KG1 (cell line): ENCODE measurements at places on chromosomes 2 and 18.

DNA sequence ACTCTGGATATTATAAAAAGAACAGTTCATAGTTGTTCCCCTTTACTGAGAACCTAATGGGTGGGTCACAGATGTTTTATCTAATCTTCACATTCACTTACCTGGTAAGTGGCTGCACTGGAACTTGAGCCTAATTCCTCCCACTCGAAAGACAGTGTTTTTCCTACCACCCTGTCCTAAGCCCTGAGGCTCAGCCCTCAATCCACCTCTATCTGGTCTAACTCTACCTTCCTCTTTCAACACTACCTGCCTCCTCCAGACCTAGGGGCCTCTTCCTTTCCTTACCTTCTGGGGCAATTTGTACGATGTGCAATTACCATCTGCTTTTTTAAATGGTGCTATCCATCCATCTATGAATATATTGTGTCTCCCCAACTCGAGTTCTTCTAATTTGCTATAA is 9.7 kb upstream of the KIF3C start:
- DNase-seq, result no peak

GRCh38 chr18:63834471-63835113 is 52.9 kb upstream of the SERPINB2 start:
- DNase-seq, result no peak

GRCh38 chr2:196533772-196534397 is 105.6 kb upstream of the CCDC150 start:
- no peak for DNase-seq

DNA sequence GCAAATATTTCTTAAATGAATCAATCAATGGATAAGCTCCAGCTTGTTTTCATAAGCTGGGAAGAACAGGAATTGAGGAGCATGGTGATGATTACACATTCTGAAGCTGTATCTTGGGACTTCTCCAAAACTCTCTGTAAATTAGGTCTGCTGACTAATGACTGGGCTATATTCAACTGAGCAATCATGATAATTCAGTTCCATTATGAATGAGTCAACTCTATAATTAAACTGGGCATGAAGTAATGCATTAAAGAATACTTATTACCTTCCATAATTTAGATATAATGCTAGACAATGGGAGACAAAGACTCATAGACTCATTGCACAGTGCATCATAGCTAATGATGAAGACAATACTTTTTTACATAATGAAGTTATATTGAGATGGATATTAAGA is 207.4 kb downstream of the CBLN2 start:
- no peak for DNase-seq

GRCh38 chr18:3715231-3716080 is 265.5 kb downstream of the TGIF1 start:
- DNase-seq, result no peak

DNA sequence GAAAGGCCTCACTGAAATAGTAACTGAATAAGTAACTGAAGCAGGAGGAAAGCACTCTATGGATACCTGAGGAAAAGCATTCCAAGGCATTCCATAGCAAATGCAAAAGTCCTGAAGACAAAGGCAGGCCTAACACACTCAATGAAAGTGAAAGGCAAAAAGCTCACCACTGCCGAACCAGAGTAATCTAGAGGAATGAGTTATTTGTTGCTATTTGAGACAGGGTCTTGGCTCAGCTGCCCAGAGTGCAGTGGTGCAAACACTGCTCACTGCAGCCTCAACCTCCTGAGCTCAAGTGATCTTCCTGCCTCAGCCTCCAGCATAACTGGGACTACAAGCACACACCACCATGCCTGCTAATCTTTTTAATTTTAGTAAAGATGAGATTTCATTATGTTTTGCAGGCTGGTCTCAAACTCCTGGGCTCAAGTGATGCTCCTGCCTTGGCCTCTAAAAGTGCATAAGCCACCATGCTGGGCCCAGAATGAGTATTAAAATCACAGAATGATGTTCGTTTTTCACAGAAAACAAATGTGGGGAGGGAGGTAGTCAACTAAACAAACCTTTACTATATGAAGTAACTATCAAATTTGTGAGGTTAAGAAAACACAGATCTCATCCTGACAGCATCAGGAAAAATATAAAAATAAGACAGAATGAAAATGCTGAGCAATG is 17.9 kb downstream of the PIAS2 start:
- DNase-seq, result no peak

- no peak for DNase-seq
These were observed 254.1 kb downstream of the HDAC4 start for GRCh38 chr2:239146741-239147181.

- DNase-seq, result no peak
These were observed 487.5 kb downstream of the SUCLG1 start for GRCh38 chr2:83971547-83971946.

DNA sequence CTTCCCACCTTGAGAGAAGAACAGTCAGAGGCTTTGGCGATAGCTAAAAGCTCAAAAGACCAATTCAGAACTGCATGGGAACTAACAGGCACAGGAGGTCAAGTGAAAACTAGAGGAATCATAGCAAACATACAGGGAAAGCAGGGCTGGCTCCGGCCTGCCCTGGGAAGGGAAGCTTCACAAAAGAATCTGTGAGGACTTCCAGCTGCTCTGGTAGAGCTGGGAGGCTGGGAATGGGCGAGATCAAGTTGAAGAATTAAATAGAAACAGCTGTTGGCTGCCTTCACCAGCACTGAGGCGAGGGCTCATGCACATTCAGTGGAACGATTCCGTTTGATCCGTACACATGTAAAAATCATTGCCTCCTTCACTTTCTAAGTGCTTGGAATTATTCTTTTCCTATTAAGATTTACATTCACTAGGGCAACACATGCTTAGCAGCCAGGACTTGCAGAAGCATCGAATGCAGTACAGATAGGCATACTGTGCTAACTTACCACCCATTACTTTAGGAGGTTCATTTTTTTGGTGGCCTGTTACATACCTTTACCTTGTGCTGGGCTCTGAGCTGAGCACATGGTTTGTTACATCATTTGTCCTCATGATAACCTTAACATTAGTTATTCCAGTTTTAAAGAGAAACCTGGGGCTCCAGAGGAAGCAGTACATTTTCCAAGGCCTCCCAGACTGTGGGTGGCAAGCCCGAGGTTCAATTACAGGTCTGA is 125.4 kb upstream of the RNF152 start:
- no peak for DNase-seq
